Brain pericyte (primary cell): ENCODE measurements at places on chromosomes 11 and 22.

GRCh38 chr11:80916173-80916798 is 1475.5 kb upstream of the TENM4 start:
- DNase-seq, result no peak

GRCh38 chr11:64726867-64727530 is 4.0 kb upstream of the NRXN2 start:
- no peak for DNase-seq

DNA sequence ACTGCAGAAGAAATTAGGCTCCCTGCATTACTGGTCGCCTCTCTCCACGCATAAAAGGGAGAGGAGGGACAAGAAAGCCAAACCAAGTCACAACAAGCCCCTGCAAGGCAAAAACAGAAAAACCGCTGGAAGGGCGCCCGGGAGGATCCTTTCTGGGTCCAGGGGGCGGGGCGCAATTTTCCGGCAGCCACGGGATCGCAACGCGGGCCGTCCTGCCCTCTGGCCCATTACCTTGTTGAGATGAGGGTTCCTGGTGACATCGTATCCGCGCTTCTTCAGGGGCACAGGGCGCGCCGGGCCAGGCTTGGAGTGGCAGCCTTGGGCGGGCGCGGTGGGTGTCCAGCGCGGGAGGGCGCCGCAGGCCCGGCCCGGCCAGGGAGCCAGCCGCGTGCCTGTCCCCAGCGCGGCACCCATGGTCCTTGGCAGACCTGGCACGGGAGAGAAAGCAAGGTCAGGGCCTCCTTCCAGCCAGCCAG is 847 bp downstream of the ME3 start:
- no peak for DNase-seq

DNA sequence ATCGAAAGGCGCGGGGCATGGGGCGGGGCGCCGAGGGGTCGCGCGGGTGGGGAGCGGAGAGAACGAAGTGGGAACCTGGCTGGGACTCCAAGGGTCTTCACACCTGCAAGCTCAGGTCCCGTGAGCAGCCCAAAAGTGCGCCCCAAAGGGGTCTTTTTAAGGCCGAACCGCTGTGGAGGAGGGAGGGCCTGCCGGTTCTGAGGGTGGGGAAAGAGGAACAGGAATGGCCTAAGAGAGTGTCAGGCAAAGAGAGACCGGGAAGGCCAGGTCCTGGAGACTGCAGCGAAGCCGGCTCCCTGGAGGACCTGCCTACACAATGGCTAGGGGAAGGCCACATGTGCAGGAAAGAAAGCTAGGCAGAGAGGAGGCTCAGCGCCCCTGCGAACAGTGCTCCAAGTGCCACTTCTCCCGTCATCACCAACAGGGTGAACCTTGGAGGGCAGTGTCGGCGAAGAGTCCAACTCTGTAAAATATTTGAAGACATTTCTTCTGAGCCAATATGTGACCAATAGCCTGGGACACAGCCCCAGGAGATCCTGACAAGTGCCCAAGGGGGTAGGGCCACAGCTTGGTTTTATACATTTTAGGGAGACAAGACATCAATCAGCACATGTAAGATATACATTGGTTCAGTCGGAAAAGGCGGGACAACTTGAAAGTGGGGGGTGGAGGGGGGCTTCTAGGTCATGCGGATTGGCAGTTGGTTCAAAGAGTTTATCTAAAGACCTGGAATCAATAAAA is 710 bp upstream of the DGCR2 start:
- no peak for DNase-seq

DNA sequence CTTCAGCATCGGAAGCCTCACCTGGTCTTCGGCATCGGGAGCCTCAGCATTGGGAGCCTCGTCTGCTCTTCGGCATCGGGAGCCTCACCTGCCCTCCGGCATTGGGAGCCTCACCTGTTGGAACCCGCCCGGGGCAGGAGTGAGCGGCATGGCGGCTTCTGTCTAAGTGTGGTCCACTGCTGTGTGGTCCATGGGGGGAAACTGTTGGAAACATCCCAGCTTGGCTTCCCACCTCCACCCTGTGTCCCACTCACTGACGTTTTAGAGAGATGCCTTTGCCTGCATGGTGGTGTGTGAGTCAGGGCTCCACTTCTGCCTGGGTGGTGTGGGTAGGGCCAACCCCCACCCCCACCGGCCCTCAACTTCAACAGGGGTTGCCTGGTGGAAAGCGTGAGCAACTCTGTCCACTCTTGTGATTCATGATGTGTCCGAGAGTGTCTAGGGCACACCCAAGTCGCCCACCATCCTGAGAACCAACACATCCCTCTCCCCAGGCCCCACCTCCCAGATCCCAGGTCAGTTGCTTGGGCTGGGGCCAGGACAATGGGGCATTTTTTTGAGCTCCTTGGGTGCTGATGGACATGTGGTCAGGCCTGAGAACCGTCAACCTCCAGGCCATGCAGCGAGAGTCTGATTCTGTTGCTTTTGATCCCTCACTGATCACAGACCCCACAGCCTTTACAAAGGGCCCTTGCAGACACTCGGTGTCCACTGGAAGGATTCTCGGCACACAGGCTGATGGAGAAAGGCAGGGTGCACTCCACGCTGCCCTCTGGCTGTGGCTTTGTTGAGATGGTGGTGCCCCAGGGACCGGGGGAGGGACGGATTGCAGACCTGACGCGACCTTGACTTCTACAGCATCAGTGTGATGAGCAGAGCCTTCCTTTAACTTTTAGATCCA is 406.7 kb downstream of the TBC1D22A start:
- DNase-seq, result no peak

DNA sequence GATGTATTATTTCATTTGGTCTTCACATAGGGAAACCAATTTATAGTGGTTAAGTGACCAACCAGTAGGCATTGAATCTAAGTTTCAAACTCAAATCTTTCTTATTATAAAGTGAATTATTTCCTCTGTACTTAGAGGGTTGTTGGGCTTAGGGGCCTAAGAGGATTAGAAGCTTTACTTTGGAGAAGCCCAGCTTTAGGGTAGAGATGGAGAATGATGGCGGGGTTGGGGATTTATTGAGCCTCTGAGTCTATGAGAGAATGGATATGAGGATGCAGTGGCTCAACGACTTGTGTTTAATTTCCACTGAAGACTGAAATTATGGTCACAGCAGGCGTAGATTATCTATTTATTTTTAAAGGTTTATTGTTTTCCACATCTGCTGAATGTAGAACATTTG is 55.5 kb downstream of the CHRDL2 start:
- DNase-seq, result no peak

- peak; percentile 76 for DNase-seq
Measured at GRCh38 chr11:12053606-12054361, 45.4 kb upstream of the DKK3 start.

DNA sequence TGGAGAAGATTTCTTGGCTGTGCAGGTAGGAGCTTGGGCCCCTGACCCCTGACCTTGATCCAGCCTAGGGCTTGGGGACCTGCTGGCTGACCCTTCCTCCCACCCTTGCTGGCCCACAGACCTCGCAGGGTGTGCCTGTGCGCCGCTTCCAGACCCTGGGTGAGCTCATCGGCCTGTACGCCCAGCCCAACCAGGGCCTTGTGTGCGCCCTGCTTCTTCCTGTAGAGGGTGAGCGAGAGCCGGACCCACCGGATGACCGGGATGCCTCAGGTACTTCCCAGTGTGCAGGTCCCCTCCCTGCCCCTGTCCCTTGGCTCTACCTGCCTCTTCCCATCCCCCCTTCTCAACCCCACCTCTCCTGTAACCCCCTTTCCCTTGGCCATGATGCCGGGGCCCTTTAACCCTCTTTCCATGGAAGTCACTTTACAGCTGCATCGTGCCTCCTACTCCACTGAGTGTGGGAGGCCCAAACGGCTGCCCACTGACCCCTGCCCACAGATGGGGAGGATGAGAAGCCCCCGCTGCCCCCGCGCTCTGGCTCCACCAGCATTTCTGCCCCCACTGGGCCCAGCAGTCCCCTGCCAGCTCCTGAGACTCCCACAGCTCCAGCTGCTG is 3.8 kb downstream of the INPPL1 start:
- no peak for DNase-seq

GRCh38 chr11:10233581-10233980 is 60.4 kb downstream of the SBF2 start:
- DNase-seq, result no peak

GRCh38 chr11:118690553-118691304 is 11.3 kb upstream of the TREH start:
- DNase-seq, result no peak

DNA sequence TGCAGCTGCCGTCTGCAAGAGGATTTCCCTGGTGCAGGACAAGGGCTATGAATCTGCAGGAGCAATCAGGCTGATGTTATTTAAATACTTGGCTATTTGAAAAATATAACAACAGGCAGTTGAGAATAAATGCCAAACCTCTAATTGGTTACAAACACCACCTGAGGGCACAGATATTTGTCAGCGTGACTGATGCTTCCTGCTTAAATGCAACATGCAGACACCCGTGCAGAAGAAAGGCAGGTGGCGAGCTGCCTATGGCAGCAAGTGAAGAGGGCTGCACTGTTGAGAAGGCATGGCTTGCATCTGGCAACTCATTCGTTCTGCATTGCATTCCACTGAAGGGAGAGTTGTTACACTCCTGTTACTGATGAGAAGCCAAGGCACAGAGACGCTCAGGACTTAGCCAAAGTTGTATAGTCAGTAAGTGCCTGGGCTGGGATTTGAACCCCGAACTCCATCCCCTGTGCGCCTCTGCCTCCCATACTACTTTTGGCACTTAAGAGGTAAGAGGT is 350.6 kb downstream of the TENM4 start:
- DNase-seq, result no peak

DNA sequence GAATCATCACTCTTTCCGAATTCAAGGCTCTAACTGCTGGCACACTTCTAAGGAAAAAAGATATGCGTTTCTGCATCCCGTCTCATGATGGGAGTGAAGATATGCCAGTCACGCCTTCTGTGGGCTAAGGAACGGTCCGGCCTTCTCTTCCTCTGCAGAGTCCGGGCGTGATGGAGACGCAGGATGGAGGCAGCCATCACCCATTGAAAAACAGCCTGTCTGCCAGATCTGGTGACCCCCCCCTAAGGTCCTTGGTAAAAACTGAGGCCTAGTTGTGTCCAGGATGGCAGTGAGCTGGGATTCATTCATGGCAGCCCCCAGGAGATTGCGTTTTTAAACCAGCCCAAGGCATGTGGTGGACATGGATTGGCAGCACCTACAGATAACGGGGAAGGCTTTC is 6.9 kb upstream of the EFCAB6 start:
- DNase-seq, result no peak

- no peak for DNase-seq
Measured at GRCh38 chr11:129864811-129865210, 30.6 kb downstream of the NFRKB start.

GRCh38 chr11:104588970-104589369 is 309.3 kb downstream of the CASP12 start:
- DNase-seq, result no peak

DNA sequence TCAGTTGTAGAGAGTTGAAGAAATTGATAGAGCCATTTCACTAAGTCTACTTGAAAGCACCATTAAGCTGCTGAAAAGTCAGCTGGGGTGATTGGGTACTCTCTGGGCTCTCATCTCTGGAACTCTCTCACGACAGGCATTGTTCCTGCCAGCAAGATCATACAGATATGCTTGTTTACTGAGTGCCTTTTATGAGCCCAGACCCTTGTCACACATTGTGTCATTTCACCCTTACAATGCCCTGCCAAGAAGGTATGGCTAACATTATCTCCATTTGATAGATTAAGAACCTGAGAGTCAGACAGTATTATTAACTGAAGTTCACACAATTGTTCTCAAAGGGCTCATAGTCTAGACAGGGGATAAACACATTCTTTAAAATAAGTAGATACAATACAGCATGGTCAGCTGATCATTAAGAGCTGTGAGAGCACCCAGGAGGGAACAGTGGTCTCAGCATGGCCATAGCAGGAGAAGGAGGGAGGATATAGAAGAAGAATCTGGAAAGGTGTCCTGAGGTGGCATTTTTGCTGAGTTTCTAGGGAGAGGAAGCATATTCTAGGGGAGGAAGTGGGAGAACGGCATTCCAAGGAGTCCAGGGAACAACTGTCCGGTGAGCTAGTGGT is 580.5 kb downstream of the INSC start:
- no peak for DNase-seq

DNA sequence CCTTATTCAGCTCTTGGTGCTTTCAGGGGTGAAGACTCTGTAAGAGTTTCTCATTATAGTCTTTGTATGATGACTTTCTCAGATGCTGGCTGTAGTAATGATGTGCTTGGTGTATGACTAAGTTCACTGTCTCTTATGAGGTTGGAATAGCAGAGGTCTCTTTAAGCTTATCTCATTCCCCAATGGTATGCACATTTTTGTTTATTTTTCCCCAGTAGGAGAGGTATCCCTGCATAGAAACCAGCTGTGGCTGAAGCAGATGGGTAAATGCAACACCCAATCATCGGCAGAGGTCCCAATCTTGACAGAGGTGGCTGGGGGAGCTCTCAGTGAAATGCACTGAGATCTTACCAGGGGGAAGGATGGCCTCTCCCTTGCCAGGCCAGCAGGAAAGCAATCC is 34.6 kb downstream of the BBOX1 start:
- DNase-seq, result no peak

GRCh38 chr11:47177229-47177845 is 658 bp upstream of the ARFGAP2 start:
- DNase-seq, result peak; percentile 45

DNA sequence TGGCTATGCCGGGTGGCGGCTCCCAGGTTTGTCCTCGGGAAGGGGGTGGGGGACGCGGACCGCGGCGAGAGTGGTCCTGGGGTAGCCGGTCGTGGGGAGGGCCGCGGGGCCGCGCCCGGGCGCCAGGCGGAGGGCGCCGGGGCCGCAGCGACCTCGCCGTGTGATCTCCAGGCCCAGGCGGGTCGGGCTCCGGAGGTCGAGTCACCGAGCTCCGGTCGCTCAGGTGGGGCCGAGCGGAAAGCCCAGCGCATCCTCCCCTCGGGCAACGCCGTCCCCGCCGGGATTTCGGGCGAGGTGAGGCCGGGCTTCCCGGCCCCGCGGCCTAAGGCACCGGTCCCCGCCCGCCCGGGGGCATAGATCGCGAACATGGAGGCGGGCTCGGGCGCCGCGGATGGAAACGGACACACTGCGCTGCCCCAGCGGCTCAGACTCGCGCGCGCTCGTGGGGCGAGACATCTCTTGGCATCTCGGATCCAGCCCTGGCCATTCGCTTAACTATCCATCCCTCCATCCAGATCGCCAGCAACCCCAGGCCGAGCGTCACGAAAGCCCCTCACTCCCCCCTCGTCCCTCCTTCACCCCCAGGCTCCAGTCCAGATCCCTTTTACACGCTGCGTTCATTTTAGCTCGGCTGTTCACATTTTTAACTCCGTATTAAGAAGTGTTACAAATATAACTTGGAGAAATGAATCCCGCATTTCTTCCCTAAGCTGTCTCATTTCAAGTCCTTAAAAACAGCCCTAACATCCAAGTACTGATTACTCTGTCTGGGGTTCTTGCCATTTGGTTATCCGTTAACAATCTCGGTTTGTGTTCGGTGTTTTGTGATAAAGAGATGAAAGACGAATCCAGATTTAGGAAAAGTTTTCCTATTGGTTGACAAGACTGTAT is 460 bp downstream of the ZC3H12C start:
- no peak for DNase-seq

DNA sequence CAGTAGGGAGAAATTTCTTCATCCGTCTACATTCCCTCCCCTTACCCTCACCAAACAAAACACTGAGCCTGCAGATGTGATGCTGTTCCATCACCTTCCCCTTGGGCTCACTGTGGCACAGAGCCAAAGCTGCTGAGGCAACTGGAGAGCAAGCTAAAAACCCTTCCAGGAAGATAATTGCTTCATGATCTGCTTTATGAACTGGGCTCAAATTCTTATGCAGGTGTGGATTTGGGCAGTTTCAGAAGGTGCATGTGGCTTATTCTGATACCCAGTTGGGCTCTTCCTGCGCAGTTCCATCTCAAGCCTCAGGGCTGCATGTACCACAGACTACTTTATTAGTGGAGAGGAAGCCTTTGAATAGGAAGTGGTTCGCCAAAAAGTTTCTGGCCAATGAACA is 58.3 kb downstream of the AAMDC start:
- DNase-seq, result no peak
